Activated CD4-positive, alpha-beta memory T cell treated with anti-CD3 and anti-CD28 coated beads, Interleukin-2, amount 10 ng/mL, durations not matched to agents 7 days and 5 days (primary cell): ENCODE measurements at places on chromosomes 12 and 14. TPM values are rescaled to one million over a fixed set of nuclear protein-coding genes. Genes with fewer than 3 reads are reported as not detected.

DNA sequence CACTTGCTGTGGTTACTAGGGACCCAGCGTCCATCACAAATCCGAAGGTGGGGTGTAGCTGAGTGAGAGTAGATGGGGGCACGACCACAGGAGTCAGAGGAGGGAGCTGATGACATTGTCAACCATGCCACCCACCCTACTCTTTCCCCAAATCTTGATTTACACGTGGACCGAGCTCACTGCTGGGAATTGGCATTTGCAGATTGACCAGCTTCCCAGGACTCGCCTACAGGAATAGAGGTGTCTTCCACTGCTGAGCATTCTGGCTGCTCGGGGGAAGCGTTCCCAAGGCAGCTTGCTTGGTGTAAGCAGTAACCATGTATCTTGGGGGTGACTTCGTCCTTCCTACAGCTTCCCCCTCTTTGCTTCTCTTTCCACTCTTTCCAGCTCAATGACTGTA, 353 bp upstream of the PTPRR start:
- DNase-seq: no peak

DNA sequence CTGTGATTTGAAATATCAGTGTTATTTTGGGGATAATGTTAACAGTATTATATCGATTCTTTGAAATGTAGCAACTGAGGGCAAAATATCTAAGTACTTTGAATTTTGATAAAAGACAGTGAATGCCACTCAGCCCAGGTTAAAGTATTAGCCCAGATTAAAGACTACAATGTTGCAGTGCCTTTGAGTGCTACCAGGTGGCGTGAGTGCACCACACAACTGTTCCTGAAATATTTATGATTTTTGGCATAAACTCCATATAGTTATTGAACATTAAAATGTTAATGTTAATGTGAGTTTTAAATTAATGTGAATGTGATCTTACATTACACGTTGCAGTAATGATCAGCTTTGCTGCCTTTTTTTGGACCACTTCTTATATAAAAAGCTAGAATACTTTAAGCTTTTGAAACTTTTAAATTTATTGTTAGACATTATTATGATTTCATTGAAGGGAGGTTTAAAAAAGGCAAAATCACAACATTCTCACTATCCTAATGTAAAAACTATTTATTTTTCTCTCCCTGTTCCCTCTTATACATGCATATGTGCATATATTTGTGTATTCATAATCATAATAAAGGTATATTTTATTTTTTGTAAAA, 22.5 kb downstream of the MRPS35 start:
- peak; percentile 34 for DNase-seq

DNA sequence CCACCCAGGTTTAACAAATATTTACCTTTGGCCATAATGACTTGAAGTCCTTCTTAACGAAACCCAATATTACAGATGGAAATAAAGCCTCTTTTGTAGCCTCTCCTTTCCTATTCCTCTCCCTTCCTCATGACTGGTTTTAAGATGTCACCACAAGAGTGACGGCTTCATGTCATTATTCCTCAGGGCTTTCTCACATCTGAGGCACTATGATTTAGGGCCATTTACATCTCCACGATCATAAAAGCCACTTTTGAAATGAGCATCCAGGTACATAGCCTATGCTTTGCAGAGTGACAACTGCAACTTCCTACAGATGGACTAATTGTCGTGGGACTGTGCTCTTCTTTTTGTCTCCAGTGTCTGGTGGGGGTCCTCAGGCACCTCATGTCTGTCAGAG, 32.3 kb upstream of the DACT1 start:
- no peak for DNase-seq

DNA sequence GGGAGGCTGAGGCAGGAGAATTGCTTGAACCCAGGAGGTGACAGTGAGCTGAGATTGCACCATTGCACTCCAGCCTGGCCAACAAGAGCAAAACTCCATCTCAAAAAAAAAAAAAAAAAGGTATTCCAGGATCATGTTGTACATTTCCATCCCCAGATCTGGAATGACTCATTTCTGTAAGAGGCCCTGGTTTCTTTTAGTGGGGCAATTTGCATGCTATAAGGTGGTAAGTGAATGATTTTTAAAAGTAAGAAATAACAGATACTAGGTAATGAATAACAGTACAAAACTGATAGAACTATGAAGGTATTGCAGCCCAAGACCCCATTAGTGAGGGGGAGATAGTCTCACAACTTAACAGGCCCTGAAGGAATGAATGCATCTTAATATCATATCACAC, 17.7 kb upstream of the ADCK1 start:
- DNase-seq: no peak

The SLCO1B1 gene
- not detected for total RNA-seq

- DNase-seq: no peak
Observed at GRCh38 chr12:67442347-67442841, 173.2 kb downstream of the CAND1 start.

GRCh38 chr14:69708049-69708448, 58.9 kb upstream of the SRSF5 start:
- DNase-seq: no peak
